WERI-Rb-1 (cell line): ENCODE measurements at places on chromosomes 4 and X.
A peak's percentile ranks its signal among the peaks of the same experiment; 100 is the strongest.

DNA sequence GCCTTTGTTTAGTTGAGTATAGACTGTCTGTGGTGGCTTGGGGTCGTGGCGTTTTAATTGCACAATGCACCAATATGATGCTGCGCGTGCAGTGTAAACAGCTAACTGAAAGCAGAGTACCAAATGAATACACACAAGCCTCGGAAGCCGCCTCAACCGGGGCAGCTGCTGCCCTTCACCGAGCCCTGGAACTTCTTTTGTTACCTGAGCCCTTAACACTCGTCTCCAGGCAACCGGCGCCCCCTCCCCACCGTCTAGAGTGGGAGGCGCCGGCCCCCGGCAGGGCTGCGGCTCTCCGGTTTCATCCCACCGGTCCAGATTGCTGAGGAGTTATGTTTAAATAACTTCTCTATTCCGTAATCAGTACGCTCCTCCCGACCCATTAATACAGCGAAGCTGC is 173.2 kb upstream of the TBL1X start:
- no peak for DNase-seq

DNA sequence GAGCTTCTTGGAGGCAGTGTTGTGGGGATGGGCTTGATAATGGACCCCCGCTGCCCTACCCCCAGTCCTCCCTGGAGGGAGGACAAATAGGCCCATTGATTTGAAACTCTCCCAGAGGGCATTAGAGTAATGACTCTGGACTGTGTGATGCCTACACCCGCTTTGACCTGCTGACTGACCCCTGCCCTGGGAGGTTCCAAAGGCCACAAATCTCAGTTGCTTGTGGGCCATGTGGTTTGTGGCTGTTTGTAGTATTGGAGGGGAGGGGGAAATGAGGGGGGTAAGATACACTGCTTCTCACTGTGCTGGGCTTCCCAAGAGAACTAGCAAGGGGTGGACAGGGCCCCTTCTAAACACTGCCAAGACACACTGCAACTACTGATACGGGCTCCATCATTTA is 27.6 kb upstream of the BCORL1 start:
- DNase-seq: no peak

DNA sequence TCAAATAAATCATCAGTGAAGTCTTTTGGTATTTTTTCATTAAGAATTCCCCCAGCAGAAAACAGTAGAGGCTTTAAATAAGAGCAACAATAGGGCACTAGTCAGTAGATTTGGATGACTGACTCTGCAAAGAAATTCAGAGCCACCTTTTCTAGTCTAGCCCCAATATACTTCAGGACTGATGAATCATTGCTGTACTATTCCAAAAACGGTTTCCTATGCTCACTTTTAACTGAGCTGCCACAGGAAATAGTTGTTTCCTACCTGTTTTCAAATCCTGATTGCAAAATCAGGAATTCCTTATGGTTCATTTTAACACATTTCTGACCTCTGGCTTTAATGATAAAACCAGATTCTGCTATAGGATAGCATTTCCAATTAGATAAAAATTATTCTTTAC is 171.6 kb downstream of the NR3C2 start:
- DNase-seq: no peak

DNA sequence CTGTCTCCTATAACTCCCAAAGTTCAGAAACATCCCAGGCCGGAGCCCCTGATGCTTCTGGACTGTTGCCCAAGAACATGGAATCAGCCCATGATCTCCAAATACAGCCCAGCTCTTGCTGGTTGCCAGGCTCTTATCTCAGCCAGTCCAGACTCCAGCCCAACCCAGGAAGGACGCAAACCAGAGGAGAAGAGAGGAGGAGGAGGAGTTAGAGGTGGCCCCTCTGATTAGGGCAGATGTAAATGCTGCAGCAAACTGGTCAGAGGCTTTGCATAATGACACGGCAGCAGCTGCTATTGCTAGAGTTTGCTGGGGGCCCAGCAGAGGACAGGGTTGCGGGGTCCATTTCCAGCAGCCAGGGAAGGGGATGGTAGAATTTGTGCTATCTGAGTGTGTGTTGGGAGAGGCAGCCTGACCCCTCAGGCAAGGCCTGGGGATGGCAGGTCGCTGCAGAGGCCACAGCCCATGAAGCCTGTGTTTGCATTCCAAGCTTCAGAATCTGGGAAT is 4.2 kb upstream of the OTUD5 start:
- DNase-seq: no peak

- DNase-seq: no peak
These were observed 61.8 kb downstream of the MAGED1 start for GRCh38 chrX:51955200-51955599.

DNA sequence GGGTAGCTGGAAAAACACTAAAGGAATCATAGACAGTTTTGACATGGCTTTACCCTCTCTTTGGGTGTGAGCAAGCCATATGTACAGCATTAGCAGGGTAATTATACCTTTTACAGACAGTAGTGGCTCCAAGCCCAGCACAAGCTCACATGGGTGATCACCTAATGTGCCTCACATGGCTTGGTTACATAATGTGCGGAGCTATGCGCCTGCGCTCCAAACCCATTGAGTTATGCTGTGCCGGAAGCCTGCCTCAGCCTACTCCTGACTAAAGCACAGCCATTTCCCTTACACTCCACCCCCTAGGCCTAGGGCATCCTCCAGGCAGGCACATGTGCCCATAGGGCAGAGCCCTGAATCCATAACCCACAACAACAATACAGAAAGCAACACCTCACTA is 6.5 kb upstream of the TSPAN5 start:
- no peak for DNase-seq

- no peak for DNase-seq
These were observed 71.8 kb downstream of the ASMT start for GRCh38 chrX:1686642-1687041.

- no peak for DNase-seq
These were observed 228.0 kb downstream of the RASL11B start for GRCh38 chr4:53089936-53090729.

- no peak for DNase-seq
These were observed 165.4 kb upstream of the WDR1 start for GRCh38 chr4:10281996-10282395.

GRCh38 chr4:143773998-143774895 is 73.8 kb upstream of the FREM3 start:
- DNase-seq: peak; percentile 78

DNA sequence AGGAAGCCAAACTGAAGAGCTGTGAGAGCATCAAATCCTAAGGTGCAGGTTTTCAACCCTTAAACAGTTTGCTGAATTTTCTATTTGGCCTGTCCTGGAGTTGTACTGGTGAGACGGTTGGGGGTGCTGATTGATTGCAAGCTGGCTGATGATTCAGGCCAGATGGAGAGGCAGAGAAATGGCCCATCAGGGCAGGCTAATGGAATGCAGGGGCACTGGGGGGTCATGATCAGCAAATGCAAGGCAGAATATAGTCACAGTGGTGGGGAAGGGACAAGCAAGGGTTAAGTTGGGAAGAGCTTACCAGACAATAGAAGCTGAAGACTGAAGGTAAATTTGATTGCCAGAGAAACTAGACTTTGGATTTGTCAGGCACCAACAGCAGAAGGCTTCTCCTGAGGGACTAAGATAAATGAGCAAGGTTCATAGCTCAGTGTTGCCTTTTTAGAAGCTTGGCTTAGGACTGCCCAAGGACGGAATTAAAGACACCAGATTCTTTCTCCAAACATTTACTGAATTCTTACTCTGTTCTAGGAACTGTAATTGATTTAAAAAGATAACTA is 4.3 kb upstream of the AADAT start:
- DNase-seq: no peak

GRCh38 chrX:39772057-39772832 is 325.5 kb downstream of the BCOR start:
- no peak for DNase-seq

- DNase-seq: no peak
These were observed 690.2 kb downstream of the FAT4 start for GRCh38 chr4:126004941-126005340.

DNA sequence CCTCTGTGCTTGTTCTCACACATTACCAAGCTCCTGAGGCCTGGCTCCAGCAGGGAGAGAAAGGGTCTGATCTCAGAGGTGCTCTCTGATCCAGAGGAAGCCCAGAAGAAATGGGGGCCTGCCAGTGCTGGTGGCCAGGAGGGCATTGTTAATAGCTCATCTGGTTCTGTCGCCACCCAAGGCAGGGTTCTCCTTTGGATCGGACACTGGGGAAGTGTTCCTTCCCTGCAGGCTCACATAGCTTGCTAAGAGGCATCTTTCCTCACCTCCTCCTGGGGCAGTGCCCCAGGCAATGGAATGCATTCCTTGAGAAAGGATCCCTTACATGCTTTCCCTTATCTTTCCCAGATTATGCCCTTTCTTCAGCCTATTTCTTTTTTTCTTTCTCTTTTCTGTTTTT is 53.8 kb downstream of the RBM47 start:
- no peak for DNase-seq

- no peak for DNase-seq
These were observed 572.9 kb upstream of the DIPK2B start for GRCh38 chrX:45773572-45773971.

DNA sequence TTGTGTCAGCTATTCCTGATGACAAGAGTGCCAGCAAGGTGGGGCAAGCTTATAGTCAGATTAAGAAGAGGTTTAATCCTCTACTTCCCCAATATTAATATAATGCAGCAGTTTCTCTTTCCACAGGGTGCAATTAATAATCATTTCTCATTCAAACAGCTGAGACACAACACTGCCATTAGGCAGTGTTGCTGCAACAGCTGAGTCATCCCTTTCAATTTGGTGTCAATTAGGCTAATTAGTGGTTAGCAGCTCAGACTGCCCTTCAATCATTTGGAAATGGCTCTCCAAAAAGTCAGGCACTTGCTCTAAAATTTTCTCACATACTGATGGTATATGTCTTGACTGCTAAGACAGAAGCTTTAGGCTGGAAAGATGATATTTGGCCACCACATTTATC is 265.7 kb upstream of the FAM241A start:
- DNase-seq: no peak

DNA sequence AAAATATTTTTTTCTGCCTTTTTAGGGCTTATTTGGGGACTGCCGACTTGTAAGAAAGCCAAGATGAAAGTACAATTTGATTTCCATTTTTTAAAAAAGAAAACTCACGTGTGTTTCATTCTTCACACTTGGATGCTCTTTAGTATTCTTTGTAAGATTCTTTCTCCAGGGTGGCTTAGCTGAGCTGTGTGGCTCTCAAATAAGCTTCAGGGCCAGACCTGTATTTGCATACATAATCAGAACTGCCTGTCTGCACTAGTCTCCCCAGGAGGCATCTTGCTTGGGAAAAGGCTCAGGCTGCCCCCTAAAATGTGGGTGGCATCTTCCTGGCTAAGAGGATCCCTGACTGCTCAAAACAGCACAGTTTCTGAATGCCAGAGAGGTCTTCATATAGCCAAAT is 498.4 kb downstream of the MID1IP1 start:
- DNase-seq: no peak

- no peak for DNase-seq
These were observed 60.0 kb downstream of the RRAGB start for GRCh38 chrX:55777596-55777995.

DNA sequence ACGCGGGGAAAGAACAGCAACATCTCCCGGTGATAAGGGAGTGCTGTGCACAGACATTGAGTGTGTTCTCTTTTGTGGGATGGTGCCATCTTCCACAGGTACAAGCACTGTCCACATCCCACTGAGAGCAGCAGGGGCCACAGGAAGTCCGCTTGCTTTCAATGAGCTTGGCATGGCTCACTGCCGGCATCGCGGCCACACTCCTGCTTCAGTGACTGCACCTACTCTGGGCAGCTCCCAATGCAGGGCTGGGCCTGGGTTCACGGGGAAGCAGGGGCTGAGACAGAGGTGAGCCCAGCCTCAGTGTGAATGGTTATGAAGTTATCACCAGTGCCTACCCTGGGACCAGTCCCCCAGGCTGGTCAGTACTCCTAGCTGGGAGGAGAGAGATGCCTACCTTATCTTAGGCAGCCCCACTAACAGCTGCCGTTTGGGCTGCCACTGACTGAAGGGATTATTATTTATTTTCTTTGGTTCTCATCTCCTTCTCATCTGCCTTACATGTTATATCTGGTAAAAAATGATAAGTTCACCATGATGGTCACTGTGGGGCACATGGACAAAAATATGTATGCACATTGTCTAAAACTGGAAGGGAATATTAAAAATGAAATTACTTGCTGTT is 99.2 kb downstream of the MGST2 start:
- no peak for DNase-seq

DNA sequence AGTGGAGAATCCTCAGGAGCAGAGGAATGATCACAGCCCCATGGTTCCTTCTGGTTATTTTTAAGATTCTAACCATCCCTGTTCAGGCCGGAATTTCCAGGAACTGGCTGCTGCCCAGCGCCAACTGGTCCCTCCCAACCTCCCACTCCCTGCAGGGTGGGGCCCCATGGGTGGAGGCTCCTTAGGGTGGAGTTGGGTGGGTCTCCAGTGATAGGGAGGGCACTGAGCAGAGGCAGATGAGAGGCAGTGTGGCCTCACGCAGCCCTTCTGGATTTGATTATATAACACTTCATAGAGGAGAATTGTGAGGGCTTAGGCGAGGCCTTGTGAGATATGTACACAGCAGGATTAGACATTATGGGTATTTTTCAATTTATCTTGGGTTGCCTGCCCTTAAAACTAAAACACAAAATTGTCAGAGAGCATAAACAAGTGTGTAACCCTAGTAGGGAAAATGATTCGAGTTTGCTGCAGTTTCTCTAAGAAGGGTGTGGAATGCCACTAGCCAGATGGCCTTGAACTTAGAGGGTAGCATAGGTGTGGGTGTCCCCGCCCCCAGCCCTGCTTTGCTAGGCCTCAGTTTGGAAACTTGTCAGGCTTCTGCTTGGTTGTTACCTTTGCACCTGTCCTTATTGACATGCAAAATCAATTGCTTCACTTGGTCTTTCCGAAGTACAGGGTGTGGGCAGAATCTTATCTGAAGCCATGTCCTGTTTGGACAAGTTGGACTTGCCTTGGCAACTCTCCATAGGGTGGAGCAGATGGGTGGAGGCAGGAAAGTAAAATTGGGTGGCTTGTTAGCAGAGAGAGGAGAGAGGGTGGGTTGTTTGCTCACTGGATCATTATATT is 9.4 kb downstream of the KLF3 start:
- DNase-seq: peak; percentile 39

DNA sequence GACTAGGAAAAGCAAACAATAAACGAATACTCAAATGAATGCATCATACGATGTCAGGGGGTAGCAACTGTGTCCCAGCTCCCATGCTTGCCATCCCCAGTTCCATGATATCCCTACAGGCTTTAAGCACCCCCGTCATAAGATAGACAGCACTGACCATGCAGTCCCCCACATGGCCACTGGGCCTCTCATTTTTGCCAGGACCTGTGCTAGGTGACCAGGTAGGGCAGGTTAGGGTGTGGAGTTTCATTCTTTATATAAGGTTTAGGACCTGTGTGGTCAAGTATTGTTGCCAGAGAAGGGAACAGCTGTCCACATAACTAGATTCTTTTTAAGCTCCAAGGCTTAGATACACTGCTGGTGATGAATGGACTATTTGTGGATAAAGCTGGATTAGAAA is 9.7 kb downstream of the PPEF2 start:
- peak; percentile 57 for DNase-seq

GRCh38 chr4:112968451-112969159 is 80.8 kb upstream of the ANK2 start:
- no peak for DNase-seq
